ENCODE measurements at places on chromosomes 1 and 21.

DNA sequence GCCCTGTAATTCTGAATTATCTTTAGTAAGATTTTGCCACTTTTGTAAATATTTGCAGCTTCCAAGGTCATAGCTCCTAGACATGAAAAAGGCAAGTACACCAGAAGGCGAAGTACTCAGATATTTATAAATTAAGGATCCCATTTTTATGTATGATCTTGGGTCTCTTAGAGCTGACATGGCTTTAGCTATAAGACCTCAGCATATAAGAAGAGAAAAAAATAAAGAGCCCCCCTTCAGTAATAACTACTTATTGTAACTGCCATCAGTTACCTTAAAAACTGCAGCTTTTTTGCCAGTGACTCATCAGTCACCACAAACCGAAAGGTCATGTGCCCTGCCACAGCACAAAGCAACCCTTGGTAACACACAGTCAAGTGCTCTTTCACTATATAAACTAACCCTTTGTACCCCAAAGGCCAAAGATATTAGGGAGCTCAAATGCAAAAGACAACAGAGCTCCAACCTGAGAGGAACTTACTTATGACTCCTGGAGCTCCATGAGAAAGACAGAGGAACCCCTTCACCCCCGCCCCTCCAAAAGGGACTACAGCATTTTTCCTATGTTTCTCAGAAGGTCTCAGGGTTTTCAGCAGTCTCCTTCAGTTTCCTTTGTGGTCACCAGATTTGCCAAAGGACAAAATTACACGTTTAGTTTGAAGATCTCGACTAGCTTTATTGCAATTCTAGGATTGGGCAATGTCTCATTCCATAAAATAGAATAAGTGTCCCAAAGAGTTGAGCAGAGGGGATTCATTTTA, 219.8 kb upstream of the DUSP10 start:
- no peak for DNase-seq

GRCh38 chr1:203440771-203441170, 34.8 kb upstream of the PRELP start:
- DNase-seq: peak; percentile 86

DNA sequence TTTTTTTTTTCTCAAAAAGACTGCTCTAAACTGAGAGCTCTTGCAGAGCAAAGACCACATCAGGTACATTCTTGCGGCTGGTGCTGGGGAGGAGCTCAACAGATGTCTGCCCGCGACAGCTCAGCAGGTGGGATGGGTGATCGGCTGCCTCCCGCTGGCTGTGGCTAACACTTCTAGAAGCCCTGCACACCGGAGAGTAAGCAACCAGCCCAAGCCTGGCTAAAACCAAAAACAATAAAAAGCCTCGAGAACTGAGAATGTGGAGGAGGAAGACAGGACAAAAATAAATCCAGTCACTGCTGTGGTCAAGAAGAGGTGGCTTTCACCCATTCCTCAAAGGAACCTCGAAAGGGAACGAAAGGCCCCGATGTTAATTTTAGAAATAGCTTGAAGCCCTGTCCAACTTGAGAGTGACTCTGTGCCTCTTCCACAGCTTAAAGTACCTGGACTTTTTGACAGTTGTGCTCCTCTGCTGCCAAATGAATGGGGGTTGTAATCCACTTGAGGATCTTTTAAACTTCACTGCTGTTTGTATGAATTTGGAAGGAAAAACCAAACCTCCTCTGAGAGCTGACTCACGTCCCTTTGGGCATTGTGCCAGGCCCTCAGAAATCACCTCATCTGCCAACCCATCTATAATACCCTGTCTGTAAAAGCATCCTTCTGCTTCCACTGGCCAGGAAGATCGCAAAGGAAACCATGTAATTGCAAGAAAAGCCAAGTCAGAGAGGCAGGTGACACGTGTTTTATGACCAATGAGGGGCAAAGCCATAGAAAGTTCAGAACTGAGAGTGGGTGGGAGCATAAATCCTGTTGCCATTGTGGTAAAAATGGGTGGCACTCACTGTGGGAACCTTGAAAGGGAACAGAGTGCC, 78.6 kb downstream of the KCNN3 start:
- no peak for DNase-seq

- no peak for DNase-seq
These were observed 48.1 kb downstream of the CAMSAP2 start for GRCh38 chr1:200786788-200787187.

- no peak for DNase-seq
These were observed 612.9 kb downstream of the PTPRU start for GRCh38 chr1:29849038-29849750.

GRCh38 chr21:16634515-16634914, 878.3 kb upstream of the CXADR start:
- no peak for DNase-seq

DNA sequence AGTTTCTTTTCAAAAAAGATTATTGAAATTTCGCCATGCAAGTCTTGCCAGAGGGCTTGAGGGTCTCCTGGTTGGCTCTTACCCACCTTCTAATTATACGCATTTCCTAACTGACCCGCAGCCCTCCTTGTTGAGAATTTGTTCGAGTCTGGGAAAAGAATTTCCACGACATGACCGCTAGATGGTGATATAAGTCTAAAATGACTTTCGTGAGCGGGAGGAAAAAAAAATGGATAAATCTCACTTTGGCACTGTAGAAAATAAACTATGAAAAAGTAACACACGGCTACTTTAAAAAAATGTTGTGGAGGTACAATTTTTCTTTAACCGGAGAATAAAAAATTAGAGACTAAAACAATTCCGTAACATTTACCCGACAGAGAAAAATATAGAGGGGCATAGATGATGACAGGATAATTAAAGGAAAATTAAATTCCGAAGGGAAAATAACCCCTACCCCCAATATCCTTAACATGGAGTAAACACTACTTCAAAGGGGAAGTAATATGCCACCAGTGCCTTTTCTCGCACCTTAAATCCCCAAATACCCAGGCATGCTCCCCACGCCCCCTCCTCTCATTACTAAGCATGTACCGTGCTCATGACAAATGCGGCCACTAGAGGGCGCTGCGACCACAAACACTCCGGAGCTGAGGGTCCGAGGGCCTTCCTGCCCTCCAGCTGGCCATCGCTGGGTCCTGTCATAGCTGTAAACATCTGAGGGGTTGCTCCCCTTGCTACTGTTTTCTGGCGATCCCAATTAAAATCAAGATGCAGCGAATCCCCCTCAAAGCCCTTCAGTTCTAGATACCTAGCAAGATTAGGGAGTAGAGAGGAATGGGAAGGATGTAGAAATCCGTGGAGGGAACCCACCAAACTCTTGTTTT, 266.9 kb downstream of the ASTN1 start:
- peak; percentile 63 for DNase-seq

DNA sequence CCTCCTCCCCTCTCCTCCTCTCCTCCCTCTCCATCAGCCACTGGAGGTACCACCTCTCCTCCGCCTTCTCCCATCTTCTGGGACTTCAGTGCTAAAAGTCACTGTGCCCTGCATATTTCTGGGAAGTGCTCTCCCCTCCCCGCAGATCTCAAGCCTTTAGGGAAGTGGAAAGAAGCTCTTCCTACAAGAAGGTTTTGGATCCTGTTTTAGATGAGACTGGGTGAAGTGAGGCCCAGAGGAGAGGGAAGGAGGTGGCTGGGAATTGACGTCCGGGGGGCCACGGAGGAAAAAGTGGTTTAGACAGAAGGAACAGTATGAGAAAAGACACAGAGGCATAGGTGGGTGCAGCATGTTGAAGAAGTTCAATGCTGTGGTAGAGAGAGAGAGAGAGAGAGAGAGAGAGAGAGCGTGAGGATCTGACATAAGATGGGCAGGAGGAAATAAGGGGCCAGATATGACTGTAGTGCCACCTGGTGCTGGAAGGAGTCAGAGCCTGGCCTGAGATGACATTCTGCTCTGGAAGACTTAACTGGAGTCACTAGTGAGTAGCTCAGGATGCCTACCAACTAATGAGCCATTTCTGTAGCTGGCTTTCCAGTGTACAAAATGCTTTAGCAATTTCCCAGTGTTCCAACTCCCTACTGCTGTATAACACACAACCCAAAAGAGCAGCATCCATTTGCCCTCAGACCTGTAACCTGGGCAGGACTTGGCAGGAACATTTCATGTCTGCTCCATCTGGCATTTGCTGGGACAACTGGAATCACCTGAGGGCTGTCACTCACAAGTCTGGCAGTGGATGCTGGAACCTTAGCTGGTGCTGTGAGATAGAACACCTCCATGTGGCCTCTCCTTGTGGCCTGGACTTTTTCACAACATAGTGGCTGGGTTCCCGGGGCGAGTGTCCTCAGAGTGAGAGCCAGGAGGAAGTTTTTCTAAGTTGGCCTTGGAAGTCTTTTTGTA, 16.6 kb upstream of the ZSCAN20 start:
- peak; percentile 62 for DNase-seq

DNA sequence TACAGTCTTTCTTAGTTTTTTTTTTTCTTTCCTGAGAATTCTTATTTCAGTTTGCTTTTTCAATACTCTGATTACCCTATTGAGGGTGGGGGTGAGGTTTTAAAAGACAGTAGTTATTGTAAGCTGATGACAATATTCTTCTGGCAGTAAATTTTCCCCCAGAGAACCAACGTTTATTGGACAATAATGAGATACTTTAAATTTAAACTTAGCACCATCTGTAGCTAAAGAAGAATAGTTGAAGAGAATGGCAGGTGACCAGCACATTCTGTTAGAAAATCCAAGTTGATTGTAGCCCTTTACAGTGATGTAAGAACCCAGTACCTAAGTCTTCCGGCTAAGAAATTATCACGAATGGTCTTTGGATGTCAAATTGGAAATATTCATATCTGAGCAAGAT, 364.6 kb upstream of the LYPLAL1 start:
- no peak for DNase-seq

- no peak for DNase-seq
These were observed 20.7 kb downstream of the TDRD5 start for GRCh38 chr1:179612361-179612760.

DNA sequence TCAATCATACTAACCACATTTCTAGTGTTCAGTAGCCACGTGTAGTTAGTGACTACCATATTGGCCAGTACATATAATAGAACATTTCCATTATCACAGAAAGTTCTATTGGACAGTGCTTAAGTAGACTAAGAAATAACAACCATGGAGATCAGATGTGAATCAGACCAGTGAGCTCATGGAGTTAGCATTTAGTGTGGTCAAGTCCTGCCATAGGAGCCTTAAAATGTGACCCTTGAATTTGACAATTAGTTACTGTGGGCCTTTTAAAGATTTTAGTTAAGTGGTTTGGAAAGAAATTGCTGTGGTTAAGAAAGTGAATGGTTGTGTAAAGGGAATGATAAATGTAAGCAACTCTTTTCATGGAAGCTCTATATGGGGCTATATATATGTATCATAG, 123.4 kb downstream of the POU2F1 start:
- no peak for DNase-seq

GRCh38 chr1:187465441-187465840, 636.7 kb downstream of the PLA2G4A start:
- no peak for DNase-seq
